SW 1271 (cell line): ENCODE measurements at places on chromosomes 11 and 22.

DNA sequence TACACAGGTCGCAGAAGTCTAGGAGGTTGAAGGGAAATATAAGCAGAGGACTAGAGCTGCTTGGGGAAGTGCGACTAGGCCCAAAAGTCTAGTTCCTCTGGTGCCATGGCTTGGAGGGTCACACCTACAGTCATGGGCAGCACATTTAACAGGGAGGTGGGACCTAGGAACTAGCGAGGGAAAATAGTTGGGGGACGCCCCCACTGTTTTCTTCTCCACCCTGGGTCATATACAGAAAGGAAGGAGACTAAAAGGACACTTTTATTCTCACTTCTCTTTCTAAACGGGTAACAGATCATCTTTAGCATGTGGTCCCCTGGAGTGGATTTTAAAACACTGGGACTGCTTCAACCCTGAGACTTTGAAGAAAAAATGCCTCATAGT lies 16.6 kb downstream of the APIP start:
- DNase-seq: no peak

DNA sequence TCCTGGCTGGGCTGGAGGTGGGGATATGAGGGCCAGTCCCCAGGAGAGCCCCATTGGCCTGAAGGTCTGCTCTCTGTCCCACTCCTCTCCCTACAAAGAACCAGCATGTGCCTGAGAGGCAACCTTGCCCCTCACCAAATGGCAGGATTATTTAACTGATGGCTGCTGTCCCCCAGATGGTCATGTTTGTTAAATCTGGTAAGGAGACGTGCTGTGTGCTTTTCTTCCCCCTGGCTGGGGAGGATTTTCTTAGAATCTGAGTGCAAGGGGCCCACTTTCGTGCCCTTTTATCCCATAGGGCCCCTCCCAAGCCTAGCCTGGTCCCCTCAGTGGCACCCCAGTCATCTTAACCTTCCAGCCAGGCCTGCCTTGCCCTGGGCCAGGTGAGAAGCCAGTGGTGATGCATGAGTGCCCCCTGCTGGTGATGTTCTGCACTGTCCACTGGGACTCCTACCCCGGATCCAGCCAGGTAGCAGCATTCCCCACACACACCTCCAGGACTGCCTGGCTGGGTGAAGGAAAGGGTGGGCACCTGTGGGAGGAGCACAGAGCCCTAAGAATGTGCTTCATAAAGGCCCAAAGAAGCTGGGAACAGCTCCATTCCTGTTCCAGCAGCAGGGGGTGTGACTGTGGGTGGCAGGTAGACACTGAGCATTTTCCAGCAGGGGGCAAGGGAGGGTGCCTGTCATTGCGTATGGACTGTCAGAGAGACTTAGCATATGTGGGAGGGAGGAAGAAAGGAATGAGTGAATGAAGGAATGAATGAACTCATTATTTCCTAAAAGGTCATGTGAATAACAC lies 28.9 kb downstream of the MFNG start:
- peak; percentile 35 for DNase-seq

DNA sequence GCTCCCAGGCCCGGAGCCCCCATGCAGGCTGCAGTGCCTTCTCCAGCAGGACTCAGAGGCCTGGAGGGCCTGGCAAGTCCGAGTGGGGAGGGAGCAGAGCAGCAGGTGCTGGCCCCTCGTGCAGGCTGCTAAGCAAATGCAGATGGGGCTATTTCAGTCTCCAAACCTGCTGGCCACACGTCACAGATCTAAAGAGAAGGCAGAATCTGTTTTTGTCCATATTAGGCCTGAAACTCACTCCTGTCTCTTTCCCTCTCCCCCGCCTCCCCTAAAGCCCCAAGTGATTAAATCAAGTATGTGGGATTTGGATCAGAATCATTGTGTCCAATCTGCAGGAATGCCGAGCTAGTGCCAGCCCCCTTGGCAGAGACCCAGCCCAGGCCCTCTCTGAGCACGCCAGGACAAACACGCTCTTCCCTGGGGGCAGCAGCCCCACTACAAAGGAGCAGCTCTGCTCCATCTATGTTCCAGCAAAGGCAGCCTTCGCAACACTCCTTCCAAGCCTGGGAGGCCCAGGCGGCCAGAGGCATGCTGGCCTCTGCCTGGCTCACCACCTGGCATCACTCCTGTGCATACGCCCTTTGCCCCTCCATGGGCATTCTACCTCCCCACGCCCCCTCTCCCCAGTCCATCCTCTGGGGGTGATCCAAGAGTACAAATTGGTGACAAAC lies 26.5 kb downstream of the RPL27A start:
- DNase-seq: no peak

DNA sequence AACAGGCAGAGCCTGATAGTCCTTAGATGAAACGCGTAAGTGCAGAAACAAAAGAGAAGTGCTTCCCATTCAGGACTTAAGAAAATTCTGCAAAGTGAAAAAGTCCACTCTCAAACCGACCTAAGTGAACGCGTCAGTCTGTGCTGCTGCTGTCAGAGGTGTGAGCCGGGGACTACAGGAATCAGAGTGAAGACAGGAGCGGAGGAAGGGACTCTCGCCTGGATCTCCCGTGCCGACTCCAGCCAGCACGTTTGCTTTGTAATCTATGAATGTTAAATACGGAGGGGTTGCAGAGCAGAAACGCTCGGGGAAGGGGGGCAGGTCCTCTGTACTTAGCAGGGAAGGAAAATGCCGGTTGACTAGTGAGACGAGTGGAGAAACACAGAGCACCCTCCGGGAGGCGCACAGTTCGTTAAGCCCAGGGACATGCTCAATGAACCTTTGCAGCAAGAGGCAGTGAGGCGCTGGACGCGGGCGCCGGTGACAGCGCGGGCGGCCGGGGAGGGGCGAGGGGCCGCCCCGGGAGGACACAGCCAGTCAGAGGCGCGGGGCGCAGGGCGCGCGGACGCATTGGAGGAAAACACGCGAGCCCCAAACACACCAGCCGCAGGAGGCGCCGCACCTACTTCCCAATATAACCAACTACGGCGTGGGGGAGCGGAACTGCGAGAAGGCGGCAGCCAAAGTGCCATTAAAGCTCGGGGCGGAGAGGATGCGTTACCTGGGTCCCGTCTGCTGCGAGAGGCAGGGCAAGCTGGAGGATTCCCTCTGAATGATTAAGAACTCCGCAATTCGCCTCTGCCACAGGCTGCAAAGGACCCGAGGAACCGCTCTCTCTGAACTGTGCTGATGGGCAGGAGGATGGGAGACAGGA lies at the start of gene CNTN5:
Gene CNTN5, plus strand, starts transcription at position 598 of the 874 bp plus-strand sequence.
- DNase-seq: peak; percentile 79
